GM12878 (cell line): ENCODE measurements at places on chromosomes 7 and 10.
A peak's percentile ranks its signal among the peaks of the same experiment; 100 is the strongest.

DNA sequence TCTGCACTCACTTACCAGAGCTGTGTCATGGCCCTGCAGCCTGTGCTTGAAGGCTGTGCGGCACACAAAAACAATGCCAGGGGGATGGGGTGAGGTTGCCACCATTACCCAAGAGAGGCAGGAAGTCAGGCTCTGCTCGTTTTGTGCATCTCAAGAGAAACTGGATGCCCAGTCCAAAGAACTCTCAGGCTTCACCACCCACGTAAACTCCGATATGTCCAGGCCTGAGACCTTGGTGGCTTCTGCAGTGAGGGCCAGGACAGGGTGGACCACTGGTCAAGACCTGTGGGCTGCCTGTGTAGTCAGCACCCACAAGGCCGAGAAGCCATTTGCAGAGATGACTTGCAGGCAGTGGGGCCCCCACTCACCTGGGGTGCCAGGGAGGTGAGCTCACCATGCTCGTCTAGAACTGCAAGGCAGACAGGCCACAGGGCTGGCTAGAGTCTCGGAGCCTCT, 54.7 kb upstream of the EBF3 start:
- no peak for DNase-seq

DNA sequence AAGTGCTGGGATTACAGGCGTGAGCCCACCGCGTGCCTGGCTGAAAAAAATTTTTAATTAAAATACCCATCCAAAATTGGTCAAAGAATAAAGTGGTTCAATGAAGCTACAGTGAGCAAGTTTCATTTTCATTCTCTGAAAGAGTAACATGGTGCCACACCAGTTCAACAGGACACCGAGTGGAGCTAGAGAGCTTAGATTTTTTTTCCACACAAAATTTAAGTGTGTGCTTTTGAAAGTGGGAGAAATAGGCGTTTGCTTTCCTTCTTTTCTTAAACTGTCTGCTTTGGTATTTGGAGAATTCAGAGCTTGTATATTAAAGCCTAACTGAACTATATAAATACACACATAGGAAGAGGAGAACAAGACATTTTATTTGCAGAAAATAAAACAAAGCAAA, 43.4 kb downstream of the BPGM start:
- DNase-seq: no peak

GRCh38 chr7:84145892-84146291, 48.7 kb downstream of the SEMA3A start:
- no peak for DNase-seq

GRCh38 chr10:98361131-98362025, 53.6 kb downstream of the PYROXD2 start:
- DNase-seq: peak; percentile 68

DNA sequence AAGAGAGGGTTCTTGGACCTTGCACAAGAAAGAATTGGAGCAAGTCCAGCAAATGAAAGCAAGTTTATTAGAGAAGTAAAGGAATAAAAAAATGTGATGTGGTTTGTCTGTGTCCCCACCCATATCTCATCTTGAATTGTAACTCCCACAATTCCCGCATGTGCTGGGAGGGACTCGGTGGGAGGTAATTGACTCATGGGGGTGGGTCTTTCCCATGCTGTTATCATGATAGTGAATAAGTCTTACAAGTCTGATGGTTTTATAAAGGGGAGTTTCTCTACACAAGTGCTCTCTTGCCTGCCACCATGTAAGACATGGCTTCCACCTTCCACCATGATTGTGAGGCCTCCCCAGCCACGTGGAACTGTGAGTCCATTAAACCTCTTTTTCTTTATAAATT, 39.2 kb upstream of the FZD9 start:
- DNase-seq: no peak

- no peak for DNase-seq
Observed at GRCh38 chr7:148572067-148572522, 18.5 kb upstream of the C7orf33 start.

DNA sequence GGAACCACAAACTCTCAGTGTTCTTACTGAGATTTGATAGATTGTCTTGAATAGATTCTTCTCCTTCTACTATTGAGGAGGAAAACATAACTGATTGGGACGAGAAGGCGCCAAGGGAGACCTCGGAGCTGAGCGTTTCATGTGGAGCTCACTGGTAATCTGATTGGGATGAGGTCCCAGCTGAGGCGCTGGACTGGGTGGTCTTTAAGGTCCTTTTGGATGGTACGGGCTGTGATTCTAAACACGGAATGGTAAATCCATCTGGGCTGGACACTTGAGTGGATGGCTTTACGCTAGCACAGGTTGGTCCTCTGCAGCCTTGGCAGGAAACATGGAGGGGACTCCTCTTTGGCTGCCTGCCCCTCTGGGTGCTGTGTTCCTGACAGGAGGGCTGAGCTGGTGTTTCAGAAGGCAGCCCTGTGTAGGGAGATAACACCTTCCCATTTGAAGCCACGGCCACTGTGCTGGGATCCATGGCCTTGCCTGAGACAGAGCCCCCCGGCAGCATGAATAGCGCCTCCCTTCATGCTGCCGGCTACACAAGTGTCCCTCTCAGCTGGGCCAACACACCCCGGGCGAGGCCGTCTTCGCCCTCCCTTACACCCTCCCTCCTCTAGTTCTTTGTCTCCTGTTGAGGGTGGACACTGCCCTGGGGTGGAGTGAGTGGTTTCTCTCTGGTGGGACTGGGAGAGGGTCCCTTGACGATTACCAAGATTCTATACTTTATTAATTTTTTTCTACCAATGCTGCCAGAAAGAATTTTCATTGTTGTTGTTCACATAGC, 203.2 kb upstream of the SHH start:
- DNase-seq: no peak

DNA sequence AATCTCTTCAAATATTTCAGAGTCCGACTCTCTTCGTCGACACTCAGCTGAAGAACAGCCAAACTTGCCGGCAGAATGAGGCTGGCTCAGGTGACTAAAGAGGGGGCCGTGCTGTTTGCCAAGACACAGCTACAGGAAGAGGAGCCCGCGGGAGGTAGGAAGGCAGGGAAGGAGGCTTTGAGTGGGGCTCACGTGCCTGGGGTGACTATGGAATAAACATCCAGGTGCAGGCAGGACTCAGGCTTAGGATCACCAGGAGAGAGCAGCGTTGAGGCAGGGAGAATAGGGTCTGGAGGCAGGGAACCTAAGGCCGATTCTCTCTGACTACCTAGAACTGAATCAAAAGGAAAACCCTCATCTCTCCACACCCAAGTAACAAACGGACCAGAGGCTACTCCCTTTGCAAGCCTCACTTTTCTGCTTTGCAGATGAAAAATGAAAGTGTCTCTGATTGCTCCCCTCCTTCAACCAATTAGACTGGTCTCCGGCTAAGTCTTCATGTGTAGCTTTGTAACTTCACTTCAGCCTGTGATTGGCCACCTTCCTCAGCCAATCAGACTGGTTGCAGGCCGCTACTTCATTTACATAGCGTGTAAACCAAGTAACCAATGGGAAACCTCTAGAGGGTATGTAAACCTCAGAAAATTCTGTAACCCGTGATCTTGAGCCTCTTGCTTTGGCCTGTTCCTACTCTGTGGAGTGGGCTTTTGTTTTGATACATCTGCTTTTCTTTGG, 19.7 kb upstream of the BNIP3 start:
- DNase-seq: no peak

- no peak for DNase-seq
Observed at GRCh38 chr7:107584716-107585115, 4.7 kb downstream of the BCAP29 start.

- no peak for DNase-seq
Observed at GRCh38 chr10:36366843-36367242, 724.7 kb upstream of the FZD8 start.

DNA sequence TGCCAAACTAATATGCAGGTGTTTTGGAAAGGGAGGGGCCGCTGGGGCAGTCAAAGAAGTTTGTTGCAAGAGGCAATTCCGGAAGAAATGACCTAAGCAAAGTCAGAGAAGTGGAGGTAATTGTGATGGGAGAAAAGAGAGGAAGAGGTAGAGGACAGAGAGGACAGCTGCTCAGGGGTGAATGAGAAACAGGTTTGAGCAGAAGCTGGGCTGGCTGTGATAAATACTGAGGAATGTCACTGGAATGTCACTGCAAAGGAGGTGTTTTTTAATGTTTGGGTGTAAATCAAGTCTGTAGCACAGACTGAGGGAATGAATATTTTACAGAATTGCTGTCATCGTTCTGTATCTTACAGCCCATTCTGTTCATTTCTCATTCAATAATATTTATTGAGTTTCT, 207.2 kb downstream of the DPP6 start:
- DNase-seq: no peak

DNA sequence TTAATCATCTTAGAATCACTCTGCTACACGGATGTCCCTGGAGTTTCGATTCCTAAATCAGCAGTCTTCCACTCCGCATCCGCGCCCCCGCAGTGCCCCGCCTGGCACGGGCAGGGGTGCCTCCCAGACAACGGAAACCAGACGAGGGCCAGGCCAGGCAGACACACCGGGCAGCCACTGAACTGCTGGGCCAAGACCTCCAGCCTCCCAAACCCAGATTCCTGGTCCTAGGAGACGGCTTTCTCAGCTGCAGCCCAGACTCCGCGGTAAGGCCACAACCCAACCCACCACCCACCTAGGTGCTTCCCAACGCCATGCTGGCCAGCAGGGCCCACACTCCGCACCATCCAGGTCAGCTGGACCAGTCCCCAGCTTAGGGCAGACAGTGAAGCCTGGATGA, 33.2 kb downstream of the MAD1L1 start:
- no peak for DNase-seq

DNA sequence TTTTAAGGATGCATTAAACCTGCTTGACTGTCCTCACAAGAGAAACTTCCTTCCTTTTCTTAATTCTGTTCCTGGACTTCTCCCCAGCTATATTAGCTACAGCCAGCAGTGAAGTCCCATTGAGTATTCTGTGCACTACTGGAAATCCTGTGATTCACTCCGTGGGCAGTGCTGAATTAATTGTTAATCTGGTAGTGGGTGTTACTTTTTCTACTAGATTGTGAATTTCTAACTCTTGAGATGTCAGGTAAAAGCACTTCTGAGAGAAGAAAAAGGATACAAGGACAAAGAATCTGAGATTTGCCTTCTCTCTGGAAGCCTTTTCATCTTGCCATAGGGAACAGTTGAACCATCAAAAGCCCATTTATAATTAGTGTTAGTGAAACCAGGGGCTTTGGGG, 33.9 kb downstream of the CYCS start:
- no peak for DNase-seq

GRCh38 chr7:135653340-135654080, 8.8 kb upstream of the STMP1 start:
- DNase-seq: no peak

- no peak for DNase-seq
Observed at GRCh38 chr7:157337316-157338149, 729 bp downstream of the DNAJB6 start.

DNA sequence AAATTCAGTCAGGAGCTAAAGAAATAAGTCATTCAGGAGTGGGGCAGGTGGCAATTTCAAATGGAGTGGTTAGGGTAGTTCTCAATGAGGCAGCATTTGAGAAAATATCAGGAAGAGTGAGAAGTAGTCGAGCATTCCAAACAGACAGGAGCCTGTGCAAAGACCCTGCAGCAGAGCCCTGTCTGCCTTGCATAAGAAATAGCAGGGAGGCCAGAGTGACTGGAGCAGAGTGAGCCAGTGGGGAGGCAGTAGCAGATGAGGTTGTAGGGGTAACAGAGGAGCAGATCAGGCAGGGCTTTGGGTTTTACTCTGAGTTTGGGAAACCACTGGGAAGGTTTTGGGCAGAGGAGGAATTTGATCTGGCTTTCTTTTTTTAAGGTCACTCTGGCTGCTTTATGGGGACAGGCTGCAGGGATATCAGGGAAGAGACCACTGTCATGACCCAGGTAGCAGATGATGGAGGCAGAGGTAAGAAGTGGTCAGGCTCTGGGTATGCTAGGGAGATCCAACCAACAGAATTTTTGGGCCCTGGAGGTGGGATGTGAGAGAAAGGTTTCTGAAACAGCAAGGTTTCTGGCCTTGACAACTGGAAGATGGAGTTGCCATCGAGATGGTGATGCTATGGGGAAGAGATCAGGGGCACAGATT, 1.3 kb upstream of the BLVRA start:
- DNase-seq: no peak

DNA sequence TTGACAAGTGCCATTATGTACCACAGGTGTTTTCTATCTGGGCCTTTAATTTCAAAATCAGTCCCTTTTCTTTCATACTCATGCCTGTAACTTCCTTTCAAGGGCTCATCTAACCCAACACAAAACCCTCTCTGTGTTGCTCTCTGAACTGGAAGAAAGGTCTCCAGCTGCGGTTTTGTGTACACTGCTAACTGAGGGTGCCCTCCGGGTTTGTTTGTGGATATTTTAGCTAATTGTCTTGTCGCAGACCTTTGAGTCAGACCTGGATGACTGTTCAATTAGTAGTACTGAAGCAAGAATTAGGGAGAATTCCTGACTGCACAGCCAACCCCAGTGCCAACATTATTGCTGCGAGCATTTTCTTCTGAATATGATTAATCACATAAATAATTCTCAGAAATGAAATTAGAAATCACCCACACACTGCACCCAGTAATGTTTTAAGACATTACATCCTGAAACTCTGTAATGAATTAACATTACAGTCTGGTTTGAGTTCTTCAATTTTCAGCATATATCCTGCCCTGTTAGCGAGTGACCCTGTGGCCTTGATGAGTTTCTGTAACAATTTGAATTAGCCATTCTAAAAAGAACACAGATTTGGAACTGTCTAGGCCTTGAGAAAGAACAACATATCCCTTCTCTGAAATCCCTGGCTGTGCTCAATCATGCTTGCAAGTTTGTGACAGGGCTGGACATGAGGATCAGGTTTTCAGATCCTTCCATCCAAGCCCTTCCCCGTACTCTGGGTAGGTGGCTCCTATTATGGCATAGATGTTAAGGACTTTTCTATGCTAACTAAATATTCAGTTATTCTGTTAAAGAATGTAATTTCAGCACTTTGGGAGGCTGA, 460.1 kb downstream of the PLXDC2 start:
- no peak for DNase-seq

- DNase-seq: no peak
Observed at GRCh38 chr10:104574427-104574826, 66.7 kb upstream of the SORCS3 start.

DNA sequence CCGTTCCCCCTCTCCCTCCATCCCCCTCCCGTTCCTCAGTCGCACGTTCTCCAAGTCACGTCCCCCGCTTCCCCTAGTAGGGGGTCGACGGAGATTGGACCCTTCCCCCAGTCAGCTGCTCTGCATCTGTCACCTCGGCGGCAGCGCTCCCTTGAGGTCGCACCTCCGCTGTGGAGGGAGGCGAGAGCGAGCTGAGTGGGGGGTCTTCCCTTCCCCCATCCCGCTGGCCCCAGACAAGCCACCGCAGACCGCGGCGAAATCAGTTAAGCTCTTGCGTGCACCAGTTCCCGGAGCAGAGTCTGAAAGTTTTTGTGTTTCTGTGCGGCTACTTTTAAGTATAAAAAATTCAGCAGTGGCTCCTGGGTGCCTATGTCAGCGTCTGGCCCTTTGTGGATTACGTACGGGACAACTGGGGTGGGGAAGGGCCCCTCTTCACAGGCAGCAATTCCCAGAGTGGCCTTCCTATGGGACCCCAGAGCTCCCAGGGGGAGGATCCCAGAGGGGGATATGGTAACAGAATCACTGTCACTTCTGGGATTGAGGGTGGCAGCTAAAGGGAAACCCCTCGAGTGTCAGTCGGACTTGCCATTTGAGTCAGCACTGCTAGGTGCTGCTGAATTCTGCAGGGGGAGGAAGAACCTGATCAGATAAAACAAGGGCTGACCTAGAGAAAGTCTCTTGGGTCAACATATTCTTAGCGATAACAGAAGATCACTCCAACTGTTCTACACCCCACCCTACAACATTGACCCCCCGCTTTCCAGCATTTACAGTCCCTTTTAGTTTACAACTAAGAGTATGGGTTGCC, 12.5 kb upstream of the DDIT4 start:
- peak; percentile 90 for DNase-seq

GRCh38 chr10:50600831-50601477, 22.8 kb downstream of the SGMS1 start:
- DNase-seq: no peak

GRCh38 chr7:100812729-100813128, 14.6 kb downstream of the EPHB4 start:
- DNase-seq: no peak
